Body of pancreas (tissue), 4 donors: ENCODE measurements at places on chromosomes 16 and 17.
A peak's percentile ranks its signal among the peaks of the same experiment; 100 is the strongest.

DNA sequence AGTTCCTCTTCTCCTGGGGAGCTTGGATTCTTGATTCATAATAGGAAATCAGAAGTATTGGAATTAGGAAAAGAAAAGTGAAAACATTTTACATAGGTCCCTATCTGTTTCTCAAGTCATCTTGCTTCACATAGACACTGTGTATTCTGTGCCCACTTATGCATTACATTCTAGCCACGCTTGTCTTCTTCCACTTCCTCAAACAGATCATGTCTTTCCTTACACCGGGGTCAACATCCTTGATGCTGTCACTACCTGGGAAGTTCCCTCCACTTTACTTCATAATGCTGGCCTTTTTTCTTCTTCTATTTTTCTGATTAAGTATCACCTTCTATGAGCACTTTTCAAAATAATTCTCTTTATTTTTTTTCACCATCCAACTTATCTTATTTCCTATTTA lies 606.4 kb upstream of the CDH8 start:
- no peak for DNase-seq

GRCh38 chr17:77783991-77784820 lies 174.3 kb upstream of the TNRC6C start:
- DNase-seq, result no peak

GRCh38 chr17:6576038-6576785 lies 19.9 kb upstream of the PITPNM3 start:
- no peak for DNase-seq

- DNase-seq, result peak; percentile 78
Observed at GRCh38 chr17:16486373-16487250, 5.4 kb downstream of the LRRC75A start.

DNA sequence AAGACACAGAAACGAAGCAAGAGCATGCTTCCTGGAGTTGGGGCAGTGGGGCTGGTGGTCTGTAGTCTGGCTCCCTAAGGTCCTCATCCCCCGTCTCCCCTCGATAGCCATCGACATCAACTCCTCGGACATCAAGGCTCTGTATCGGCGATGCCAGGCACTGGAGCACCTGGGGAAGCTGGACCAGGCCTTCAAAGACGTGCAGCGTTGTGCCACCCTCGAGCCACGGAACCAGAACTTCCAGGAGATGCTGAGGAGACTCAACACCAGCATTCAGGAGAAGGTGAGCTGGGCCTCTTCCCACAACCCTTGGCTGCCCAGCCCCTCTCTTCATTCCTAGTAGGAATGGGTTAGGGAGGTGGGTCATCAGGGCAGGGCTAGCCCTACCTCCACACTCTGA lies 2.3 kb downstream of the UNC45B start:
- DNase-seq, result no peak

DNA sequence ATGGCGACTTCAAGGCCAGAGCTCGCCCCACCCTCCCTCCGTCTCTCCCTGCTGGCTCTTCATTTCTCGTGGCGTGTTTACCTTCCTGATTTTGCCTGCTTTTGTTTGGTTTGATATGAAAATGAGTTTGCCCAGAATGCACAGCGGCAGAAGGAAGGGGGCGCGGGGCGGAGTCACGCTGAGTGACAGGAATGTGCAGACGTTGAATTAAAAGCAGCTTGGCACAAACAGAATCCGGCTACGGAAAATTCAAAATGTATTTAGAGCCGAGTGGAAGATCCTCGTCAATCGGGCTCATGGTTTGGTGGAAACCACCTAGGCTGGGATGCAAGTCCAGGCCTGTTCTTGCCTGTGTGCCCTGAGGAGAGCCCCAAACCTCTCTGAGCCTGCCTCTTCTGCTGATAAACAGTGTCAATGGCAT lies 102.7 kb downstream of the SDK2 start:
- DNase-seq, result no peak

GRCh38 chr16:66354034-66354909 lies 12.2 kb upstream of the CDH5 start:
- no peak for DNase-seq

GRCh38 chr16:25108054-25108453 lies 3.5 kb upstream of the LCMT1 start:
- no peak for DNase-seq

- no peak for DNase-seq
Observed at GRCh38 chr17:29363716-29364115, 26.4 kb upstream of the TAOK1 start.

DNA sequence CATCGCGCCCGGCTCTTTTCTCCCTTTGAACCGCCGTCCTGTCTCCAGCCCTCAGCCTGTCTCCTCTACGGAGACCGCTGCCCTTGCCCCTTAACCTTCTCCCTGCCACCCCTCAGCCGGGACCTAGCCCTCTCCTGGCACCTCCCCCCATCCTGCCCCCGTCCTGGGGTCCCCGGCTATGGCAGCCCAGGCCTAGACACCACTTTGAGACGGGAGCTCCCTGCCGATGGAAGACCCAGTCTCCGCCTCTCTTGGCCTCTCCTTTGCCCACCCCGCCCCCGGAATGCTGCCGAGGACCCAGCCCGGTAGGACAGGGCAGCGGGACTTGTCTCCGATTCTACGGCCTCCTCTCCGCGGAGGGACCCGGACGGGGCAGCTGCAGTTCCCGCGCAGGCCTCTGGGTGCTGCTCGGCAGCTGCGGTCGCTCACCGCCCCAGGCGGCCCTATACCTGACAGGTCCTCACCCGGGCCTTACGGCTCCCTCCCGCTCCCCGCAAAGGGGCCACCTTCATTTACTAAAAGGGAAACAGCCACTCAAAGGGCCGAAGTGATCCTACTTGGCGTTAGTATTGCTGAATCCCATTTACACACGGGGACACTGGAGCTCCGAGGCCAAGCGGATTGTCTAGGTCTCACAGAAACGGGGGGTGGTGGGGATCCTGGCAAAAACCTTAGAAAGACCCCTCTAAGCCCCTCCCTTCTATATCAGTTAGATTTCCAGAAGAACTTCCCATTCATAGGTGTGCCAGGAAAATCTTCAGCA lies 32.6 kb upstream of the TAC4 start:
- peak; percentile 78 for DNase-seq

DNA sequence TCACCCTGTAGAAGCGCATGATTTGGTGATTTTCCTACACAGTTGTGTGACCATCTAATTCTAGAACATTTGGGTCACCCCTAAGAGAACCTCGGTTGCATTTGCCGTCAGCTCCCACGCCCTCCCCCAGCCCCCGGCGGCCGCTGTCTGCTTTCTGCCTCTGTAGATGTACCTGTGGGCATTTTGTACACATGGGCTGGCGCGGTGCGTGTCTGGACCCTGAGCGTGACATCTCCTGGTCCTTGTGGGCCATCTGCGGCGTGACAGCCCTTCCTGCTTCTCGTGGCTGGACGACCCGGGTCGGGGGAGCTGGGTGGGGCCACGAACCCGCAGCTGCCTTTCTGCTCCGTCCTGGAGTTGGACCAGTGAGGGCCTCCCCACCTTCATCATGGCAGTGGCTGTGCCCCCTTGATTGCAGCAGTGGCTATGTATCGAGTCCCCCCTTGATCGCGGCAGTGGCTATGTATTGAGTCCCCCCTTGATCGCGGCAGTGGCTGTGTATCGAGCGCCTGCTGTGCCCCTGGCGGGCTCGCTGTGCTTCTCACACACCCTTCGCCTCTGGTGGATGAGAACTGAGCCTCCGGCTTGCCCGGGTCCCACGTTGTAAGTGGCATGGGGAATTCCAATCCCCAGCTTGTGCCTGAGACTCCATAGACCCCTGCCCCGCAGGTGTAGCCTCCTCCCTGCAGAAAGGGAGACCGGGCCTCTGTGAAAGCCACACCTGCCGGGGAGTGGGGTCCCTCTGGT lies 24.1 kb downstream of the GSE1 start:
- no peak for DNase-seq

DNA sequence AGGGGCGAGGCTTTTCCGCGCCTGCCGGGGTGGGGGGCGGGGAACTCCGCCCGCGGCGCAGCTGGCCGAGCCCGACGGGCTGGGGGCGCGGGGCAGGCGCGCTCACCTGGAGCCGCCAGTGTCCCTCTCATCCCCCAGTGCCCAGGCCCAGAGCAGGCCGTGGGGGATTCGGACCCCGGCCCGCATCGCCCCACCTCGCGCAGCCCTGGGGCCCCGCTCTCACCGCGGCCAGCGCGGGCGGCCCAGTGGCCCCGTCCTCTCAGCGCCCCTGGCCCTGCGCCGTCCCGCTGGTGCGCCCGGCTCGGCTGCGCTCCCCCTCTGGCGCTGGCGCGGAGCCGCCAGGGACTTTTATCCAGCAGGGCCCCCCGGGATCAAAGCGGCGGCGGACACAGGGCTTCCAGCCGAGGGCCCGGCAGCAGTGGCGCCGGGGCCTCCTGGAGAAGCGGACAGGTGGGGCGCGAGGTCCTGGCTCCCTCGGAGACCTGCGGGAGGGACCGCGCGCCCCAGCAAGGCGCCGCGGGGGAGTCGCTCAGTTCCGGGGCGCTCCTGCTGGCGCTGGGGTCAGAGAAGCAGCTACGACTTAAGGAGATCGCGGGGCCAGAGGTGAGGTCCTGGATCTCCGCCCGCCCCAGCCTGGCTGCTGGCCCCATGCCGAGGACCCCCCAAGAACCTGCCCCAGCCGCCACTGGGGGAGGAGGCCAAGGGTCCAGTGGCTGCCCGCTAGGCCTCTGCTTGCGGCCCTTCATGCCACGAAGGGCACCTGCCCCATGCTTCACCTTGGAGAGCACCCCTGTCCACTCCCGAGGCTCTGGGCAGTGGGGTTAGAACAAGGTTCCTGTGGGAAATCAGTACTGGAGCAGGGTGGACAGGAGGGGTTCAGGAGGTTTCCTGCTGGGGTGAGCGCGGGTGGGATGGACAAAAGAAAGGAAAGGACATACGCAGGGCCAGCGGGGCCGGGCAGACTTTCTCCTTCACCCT lies 823 bp upstream of the NOTUM start:
- no peak for DNase-seq

- no peak for DNase-seq
Observed at GRCh38 chr17:39756380-39757079, 18.8 kb downstream of the GRB7 start.

GRCh38 chr17:60941028-60941427 lies 263.4 kb downstream of the BCAS3 start:
- DNase-seq, result peak; percentile 17

- DNase-seq, result no peak
Observed at GRCh38 chr16:9909072-9909825, 273.0 kb downstream of the GRIN2A start.

DNA sequence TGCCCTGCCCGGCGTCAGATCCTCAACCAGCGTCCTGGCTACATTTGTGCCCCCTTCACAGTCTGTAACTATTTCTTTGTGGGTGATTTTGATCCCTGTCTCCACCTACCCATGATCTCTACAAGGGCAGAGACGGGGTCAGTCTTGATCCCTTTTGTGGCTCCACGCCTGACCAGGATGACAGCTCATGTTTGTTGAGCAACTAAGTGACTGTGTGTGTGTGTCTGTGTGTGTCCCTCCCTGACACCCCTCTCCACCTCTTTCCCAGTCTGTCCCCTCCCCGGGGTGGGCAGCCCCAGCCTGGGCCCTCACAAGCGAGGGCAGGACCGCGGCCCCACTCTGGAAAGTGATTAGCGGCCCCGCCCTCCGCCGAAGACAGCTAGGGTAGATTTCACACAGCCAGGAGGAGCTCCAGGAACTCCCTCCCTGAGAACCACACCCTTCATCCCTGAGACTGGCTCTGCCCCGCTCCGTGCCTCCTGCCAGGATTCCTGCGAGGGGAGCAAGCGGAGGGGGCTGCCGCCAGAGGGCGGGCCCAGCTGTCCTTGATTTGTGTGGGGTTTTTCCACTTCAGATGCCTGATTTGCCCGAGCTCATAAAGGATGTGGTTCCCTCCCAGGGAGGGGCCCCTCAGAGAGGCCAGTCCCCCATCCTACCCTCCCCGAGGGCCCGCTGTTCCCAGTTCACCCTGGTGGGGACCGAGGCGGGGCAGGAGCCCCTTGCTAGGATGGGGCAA lies 5.3 kb upstream of the HS3ST6 start:
- no peak for DNase-seq

- no peak for DNase-seq
Observed at GRCh38 chr16:24077966-24078365, 178.2 kb upstream of the CACNG3 start.

DNA sequence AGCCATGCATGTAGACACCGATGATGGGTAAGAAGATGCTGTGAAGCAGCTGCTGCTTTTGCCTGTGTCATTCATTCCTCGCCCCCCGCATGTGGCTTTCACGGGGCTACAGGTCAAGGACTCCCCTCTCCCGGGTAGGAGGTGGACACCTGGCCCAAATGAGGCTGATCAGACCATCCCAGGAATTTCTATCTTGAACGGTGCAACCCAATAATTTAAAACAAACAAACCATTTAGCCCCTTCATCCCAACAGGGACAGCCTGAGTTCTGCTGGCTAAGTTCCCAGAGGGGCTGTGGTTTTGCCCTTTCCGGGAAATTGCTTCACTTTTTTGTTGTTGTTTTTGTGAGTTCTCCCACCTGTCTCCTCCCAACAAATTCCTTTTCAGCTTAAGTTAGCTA lies 137.7 kb upstream of the CDH5 start:
- DNase-seq, result no peak

DNA sequence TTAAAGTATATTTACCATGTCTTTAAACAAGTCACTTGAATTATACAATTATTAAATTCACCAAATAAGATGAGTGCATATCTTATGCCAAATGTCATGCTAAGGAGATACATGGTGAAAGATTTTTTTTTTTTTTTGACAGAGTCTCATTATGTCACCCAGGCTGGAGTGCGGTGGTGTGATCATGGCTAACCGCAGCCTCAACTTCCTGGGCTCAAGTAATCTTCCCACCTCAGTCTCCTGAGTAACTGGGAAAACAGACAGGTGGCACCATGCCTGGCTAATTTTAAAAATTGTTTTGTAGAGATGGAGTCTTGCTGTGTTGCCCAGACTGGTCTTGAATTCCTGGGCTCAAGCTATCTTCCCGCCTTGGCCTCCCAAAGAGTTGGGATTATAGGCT lies 149.0 kb upstream of the GOT2 start:
- DNase-seq, result no peak

DNA sequence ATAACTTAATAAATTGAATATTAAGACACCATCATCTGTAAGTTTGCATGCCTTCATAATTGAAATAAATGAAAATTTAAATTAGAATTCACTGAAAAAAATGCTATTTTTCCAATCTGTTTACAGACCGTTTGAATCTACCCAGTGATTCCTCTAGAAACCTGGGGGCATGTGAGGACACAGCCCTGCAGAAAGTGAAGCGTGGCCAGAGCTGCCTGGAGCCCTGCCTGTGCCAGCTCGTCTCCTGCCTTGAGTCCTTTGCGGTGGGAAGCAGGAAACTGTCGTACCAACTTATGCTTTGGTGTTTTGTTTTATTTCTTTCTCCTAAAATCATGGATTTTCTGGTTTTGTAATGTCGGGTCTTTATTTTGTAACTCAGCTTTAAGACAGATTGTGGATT lies 67.8 kb upstream of the FA2H start:
- no peak for DNase-seq

- no peak for DNase-seq
Observed at GRCh38 chr17:32317353-32317752, 24.6 kb downstream of the C17orf75 start.

GRCh38 chr17:49196520-49196919 lies 13.9 kb downstream of the GNGT2 start:
- DNase-seq, result no peak
